ENCODE measurements at places on chromosomes 5 and 9.

GRCh38 chr9:16987026-16987425 is 116.6 kb upstream of the BNC2 start:
- no peak for DNase-seq

DNA sequence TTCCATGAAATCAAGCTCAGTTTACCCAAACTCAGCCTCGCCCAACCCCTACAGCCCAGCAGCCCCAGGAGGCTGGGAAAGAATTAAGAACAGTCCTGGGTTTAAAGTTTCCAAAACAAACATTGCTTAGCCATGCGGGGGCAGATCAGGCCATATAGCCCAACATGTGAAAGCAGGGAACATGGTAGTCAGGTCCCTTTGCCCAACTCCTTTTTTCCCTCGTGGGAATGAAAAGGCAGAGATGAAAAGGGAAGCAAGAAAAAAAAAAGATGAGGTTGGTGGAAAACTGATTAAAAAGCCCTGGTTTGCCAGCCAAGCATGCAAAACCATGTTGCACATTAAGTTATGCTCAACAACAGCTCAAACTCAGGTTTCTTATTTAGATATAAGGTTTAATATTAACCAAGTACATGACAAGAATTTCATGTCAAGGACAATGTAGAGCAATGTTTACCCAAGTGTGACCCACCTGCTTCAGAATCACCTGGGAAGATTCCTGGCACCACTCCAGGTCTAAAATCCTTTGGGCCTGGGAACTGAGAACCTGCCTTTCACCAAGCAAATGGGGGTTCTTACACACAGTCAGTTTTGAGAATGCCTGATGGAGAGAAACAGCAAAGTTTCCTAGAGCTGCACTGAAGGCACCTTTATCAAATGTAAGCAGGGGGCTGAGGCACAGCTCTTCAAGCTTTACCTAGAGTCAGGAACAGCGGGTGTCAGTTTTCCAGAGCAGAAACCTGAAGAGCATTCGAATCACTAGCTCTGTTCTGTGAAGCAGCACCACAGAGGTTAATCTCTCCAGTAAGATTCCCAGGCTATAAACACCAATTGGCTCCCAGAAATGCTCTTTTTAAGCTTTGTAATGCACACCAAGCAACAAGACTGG is 1.7 kb downstream of the FREM1 start:
- no peak for DNase-seq

DNA sequence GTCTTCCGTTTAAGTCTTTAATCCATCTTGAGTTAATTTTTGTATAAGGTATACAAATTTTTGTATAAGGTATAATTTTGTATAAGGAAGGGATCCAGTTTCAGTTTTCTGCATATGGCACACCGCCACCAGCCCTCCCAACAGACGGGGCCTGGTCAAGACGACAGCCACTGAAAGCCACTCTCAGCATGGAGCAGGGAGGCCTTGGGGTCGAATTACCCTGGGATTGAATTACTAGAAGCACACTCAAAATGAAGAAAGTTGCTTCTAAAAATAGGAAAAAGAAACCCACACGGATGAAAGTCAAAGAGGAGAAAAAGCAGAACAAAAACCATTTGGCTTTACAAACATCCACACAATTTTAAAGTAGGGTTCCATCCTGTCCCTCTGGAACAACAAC is 586.2 kb upstream of the ADAMTS16 start:
- no peak for DNase-seq

DNA sequence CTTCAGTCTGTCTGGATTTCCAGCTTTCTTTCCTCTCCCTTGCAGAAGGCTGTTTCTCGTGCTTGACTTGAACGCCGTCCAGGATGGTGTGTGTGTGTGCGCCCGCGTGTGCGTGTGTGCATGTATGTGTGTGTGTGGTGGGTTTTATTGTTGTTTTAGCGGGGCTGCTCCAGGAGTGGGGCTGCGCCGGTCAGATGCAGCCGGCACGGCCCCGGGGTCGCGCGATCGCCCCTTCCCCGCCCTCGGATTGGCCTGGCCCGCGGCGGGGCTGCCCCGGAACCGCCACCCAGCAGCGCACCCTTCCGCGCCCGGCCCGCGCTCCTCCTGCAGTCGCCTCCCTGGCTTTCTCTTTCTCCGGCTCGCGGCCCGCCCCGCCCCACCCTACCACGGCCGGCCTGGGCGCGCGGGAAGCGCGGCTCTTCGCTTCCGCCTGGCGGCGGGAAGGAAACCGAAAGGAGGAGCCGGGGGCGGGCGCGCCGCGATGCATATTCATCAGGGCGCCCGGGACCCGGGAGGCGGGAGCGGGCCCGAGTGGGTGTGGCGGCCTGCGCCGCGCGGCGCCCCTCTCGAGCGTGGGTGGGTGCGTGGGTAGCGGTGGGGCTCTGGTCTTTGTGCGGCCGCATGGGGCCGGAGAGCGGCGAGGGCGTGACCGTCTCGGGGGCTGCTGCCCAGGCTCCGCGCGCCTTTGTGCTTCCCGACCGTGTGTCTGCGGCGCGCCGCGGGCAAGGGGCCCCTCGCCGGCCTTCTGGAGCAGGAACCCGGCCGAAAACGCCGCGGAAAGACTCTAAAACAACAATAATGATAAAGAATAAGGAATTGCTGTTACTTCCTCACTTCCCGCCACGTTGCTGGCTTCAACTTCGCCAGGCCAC is 8.5 kb upstream of the NFIB start:
- no peak for DNase-seq
